ENCODE measurements at places on chromosomes 2 and 18.

DNA sequence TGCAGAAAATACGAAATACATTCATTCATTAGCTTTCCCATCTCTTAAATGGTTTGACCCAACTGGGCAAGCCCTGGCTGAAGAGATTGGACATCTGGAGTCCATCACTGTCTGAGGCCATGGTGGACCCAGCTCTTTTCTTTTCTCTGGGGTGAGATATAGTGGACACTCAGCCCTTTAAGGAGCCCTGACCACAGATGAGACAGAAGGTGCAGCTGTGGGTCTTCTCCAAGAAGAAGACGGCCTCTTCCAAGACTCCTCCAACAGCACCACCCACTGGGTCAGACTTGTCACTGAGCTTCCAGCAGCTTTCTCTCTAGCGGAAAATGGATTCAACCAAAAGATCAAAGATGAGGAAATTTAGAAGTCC is 27.2 kb downstream of the TWIST2 start:
- DNase-seq = no peak

GRCh38 chr18:79801217-79801616 is 3.5 kb downstream of the KCNG2 start:
- no peak for DNase-seq

DNA sequence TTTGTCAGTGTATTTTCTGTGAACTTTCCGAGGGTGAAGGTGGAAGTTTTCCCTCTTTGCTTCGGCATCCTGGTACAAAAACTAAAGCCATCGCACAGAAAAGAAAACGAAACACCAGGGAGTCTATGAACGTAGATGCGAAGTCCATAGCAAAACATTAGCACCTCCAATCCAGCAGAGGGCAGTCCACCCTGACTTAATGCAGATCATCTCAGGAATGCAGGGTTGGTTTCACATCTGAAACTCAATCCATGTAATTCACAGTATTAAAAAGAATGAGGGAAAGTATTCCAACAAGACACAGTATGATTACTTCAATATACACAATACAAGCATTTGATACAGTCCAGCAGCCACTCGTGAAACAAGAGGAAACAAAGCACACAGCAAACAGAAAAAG is 70.8 kb downstream of the RTP5 start:
- no peak for DNase-seq

- no peak for DNase-seq
These were observed 6.8 kb upstream of the DDX1 start for GRCh38 chr2:15584767-15585469.

DNA sequence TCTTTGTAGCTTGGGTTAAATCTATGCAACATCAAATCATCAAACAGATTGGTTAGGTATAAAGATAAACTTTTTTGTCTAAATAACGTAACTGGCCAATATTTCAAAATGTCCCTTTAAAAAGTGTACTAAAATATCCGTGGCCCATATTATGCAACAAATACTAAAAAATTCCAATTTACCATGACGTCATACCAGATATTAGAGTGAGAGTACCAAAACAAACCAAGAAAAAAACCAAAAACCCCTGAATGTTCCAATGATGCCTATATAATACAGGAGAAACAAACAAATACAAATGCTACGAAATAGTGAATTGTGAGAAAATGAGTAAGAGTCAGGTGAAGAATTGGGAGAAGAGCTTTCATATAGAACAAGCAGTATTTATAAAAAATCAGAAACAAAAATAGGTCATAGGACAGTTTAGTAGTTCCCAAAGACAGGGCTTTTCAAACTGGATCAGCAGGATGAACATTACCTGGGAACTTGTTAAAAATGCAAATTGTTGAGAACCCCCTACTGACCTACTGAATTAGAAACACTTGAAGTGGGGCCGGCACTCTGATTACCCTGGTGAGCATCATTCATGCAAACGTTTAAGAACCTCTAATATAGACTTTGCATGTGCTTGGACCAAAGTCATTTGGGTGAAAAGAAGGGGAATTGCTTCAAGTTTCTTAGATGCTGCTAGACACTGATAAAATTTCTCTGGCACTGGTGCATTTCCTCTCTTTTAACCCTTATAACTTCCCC is 753.7 kb downstream of the DSC3 start:
- no peak for DNase-seq

GRCh38 chr2:68344031-68344430 is 21.1 kb upstream of the PLEK start:
- DNase-seq = no peak

DNA sequence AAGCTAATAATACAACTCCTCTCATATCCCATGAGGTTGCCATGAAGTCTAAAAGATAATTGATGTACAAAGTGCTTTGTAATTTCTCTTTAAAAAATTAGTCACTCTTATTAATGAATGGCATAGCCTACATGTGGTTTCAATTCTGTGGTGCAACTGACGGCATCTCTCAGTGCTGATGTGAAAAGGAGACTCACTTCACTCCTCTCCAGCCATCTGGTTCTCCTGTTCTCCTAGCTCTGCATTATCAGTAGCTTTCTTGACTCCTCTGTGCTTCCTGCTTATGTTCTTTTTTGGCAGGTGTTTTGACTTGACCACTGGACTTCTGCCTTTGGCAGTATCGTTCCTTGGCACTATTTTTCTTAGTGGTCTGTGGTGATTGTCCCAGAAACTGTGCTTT is 134.9 kb upstream of the ZFP36L2 start:
- DNase-seq = no peak

GRCh38 chr2:191728750-191729624 is 51.1 kb downstream of the NABP1 start:
- DNase-seq = no peak

- DNase-seq = no peak
These were observed 251.6 kb upstream of the NCKAP5 start for GRCh38 chr2:133819906-133820305.

DNA sequence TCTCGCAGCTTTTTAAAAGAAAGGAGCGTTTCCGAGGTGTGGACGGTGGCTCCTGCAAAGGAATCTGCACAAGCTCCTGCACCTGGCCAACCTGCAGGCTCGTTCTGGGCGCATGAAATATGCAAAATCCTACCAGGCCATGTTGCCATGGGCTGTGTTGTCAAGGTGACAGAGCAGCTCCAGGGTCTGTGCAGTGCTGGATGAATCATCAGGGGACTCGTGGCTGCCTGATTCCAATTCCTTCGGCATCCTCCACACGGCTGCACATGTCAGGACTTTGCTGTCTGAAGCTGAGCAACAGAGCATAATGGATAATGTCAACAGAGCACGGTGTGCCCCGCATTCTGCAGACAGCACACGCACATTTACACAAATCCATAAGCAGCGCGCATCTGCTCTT is 120.5 kb downstream of the EIPR1 start:
- DNase-seq = no peak

- DNase-seq = no peak
These were observed 7.2 kb downstream of the PDCD1 start for GRCh38 chr2:241851325-241852115.

DNA sequence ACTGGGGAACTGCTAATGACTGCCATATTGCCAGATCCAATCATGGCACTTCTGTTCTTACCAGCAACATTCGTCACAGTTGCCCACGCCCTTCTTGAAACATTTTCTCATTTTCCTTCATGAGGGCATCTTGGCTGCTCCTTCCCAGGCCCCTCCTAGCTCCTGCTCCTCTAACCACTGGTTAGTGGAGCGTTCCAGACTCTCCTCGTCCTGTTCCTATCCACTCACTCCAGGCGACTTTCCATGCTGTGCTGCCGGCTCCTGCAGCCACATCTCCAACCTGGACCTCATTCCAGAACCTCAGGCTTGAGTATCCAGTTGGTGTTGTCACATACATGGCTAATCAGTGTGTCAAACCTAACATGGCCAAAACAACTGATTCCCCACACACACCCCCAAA is 1.3 kb upstream of the ADI1 start:
- DNase-seq = no peak
